ENCODE measurements at places on chromosomes 4 and X. TPM values are rescaled to one million over a fixed set of nuclear protein-coding genes. Genes with fewer than 3 reads are reported as not detected.
A peak's percentile ranks its signal among the peaks of the same experiment; 100 is the strongest.

- DNase-seq: peak; percentile 42
Observed at GRCh38 chrX:53281321-53281822, at the start of gene IQSEC2. TSS of gene IQSEC2 (minus strand) at chrX:53281584.

GRCh38 chr4:93645120-93645519 lies 183.4 kb upstream of the ATOH1 start:
- DNase-seq: no peak

GRCh38 chr4:147958057-147958456 lies 226.2 kb downstream of the ARHGAP10 start:
- no peak for DNase-seq

- no peak for DNase-seq
Observed at GRCh38 chrX:1932231-1932630, 317.4 kb downstream of the ASMT start.

- no peak for DNase-seq
Observed at GRCh38 chrX:43218198-43218597, 437.9 kb upstream of the MAOA start.

DNA sequence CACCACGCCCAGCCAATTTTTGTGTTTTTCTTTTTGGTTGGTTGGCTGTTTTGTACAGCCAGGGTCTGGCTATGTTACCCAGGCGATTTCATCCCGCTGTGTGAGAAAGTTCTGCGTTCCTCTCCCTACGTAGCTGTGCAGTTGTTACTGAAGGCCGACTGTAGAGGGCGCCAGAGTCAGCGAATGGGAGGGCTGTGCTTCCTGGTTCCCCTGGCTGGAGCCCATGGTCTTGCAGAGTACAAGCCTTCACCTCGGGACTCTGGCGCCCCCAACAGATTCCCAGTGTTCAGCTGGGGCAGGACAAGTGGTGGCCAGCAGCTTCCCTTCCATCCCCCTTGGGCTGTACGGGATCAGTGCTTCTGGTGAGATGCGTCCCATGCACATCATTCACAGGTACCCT lies 5.6 kb upstream of the CT45A1 start:
- peak; percentile 35 for DNase-seq

- DNase-seq: no peak
Observed at GRCh38 chr4:110636680-110637407, 14.0 kb upstream of the PITX2 start.

DNA sequence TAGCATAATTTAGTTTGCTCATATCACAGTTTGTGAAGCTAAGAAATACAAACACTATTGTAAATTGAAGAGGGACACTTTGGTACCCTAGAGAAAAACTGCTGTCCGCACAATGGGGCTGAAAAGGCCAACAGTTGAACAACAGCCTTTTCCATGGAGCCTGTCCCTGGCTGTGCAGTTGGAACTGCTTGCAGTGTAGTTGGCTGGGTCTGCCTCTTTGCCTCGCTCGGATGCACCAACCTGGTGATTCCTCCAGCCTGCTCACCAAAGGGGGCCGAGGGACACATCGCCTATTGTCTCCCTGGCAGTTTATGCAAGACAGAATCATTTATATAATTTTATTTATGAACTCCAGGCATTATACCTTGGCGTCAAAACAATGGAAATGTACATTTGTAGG lies 16.5 kb upstream of the GALNT7 start:
- DNase-seq: no peak

GRCh38 chr4:123585111-123585510 lies 188.5 kb downstream of the SPRY1 start:
- DNase-seq: no peak

GRCh38 chr4:73864961-73865360 lies 4.2 kb upstream of the CXCL1 start:
- DNase-seq: no peak

DNA sequence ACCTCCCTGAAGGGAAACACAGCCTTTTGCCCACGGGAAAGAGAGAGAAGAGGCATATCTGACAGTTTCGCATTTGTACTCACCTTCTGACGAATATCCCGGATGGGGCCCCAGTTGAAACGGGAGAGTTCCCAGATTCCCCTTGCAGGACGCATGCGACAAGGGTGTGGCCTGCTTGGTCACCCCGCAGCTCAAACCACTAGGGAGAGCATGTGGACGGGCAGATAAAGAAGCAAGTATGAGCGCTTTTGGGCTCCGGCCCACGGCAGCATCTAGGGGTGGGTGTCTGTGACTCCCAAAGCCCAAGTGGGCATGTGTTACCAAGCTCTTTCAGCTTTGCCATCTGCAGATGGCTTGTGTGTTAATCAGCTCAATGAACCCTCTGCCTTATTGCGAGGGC lies 70.1 kb upstream of the MED14 start:
- no peak for DNase-seq

GRCh38 chrX:52363247-52363883 lies 5.5 kb upstream of the XAGE2 start:
- DNase-seq: peak; percentile 71

DNA sequence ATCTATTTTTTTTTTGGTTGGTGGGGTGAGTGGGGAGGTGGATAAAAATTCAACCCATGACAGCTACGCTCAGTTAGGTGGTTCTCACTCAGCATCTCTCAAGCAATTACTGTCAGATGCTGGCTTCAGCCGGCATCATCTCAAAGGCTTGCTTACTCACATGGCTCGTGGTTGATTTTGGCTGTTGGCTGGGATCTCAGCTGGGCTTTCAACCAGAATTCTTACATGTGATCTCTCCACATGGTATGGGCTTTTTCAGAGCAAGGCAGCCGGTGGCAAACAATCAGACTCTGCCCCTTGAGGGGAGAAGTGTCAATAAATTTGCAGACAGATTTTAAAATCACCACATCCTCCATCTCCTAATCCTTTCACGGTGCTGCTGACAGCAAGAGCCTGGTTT lies 47.2 kb downstream of the SLC34A2 start:
- no peak for DNase-seq

DNA sequence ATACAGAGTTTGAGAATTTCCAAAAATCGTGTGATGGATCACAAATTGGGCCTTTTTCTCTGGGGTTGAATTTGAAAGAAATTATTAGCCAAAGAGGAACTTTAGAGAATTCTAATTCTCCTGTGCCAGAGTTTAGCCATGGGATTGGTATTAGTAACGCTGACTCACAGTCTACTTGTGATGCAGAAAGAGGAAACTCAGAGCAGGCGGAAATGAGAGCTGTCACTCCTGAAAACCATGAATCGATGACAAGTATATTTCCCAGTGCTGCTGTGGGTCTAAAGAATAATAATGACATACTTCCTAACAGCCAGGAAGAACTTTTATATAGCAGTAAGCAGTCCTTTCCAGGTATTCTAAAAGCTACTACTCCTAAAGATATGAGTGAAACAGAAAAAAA lies 64.9 kb downstream of the N4BP2 start:
- DNase-seq: no peak

GRCh38 chrX:107729558-107730297 lies 45.9 kb downstream of the TSC22D3 start:
- no peak for DNase-seq

The NOCT gene
- 11.9 TPM for total RNA-seq

The HTN1 gene
- not detected for total RNA-seq

The SSX3 gene
- total RNA-seq: not detected
